ENCODE measurements at places on chromosomes 7 and 10. TPM values are rescaled to one million over a fixed set of nuclear protein-coding genes. Genes with fewer than 3 reads are reported as not detected.

NKX2-3 gene
- not detected for total RNA-seq

PON3 gene
- not detected for total RNA-seq

DENND2A gene
- 0.48 TPM for total RNA-seq

CCL26 gene
- total RNA-seq, result 3.0 TPM

GRCh38 chr7:125347269-125347668 lies 417.6 kb upstream of the POT1 start:
- no peak for DNase-seq

GRCh38 chr7:22845221-22845834 lies 22.7 kb upstream of the TOMM7 start:
- DNase-seq, result no peak

- DNase-seq, result no peak
These were observed 322.8 kb upstream of the ANKRD30A start for GRCh38 chr10:36802490-36803153.

- DNase-seq, result no peak
These were observed 47.3 kb upstream of the BPGM start for GRCh38 chr7:134599371-134599770.

GRCh38 chr7:42235741-42236161 lies 1.3 kb downstream of the GLI3 start:
- DNase-seq, result no peak

DNA sequence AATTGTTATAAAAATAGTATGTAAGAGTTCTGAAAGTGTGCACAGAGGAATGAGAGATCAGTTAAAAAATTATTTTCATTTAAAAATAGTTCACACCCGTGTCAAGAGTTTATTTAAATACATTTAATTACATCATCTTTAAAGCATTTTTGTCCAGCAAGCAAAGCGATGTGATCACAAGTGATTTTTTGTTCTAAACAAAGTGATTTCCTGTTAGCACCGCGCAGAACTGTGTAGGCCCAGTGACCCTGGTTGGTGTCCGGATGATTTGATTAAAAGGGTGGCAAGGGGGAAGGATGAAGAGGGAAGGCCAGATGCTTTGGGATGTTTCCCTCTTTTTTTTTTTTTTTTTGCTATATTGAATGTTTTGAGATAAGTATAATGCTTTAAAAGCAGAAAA lies 227.8 kb upstream of the PITRM1 start:
- no peak for DNase-seq

GRCh38 chr10:61793760-61794703 lies 107.5 kb upstream of the ARID5B start:
- peak; percentile 43 for DNase-seq

DNA sequence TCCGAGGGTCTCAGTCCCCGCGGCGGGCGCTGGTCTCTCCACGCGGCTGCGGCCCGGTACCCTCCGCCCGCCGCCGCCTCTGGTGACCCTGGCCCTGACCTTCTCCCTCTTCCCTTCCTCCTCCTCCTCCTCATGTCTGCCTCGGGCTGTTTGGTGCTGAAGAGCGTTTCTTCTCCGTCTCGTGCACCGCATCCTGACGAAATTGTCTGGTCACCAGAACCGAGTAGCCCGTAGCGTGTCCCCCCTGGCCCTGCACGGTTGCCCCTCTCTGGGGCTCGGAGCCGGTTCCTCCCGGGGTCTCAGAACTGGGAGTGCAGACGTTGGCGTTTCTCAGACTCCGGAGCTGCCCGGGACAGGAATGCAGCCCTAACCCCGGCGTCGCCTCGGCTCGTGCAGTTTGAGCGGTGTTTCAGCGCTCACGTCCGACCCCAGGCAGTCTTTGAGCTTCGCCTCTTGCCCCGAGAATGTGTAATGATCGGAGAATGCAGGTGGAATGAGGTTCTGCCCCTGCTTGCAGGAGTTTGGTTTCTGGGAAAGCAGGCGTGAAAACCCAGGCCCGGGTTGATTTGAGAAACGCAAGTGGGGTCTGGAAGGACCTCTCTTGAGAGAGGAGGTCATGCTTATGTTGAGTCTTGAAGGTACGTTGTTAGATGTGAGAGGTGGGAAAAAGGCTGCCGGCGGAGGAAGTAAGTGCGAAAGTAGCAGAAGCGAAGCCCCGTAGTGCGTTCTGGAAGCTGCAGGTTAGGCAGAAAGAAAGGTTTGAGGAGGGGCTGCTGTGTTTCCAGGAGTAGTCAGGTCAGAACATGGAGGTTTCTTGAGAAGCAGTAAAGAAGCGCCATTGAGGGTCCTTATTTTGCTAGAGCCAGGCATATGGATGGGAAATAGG lies 743 bp downstream of the RBM17 start:
- peak; percentile 19 for DNase-seq

- DNase-seq, result no peak
These were observed 37.7 kb downstream of the TRIL start for GRCh38 chr7:28920424-28920823.

- DNase-seq, result no peak
These were observed 107.5 kb downstream of the TWIST1 start for GRCh38 chr7:19009936-19010280.
